ENCODE measurements at places on chromosomes 12 and 14.

DNA sequence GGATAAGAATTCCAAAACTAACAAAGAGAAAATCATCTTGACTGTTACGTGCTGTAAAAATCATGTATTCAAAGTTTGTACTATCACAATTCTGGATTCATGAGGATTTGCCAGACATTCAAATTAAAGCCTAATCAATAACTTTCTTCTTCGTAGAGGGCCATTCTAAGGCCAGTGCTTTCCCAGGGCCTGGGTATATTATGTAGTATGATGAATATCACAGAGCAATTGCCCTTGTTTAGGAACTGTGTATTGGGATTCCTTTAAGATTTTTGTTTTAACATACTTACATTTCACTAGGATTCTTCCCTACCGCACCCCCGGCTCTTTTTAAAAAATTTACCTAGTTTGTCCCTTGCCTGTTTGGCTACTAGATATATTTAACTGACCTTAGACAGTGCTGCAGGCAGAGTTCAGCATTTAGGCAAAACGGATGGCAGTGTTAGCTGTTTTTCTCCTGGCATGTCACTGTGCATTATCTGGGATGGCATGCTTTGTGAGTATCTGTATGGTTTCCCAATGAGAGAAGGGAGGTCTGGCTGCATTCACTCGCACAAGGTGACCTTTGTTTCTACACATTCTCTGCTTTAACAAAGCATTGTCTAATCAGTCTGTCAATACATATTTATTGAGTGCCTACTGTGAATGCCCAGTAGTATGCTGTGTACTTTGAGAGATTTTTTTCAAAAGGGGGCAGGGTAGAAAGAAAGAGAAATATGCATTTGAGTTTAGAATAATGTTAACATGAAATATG, 63.3 kb downstream of the ERC1 start:
- DNase-seq = no peak

DNA sequence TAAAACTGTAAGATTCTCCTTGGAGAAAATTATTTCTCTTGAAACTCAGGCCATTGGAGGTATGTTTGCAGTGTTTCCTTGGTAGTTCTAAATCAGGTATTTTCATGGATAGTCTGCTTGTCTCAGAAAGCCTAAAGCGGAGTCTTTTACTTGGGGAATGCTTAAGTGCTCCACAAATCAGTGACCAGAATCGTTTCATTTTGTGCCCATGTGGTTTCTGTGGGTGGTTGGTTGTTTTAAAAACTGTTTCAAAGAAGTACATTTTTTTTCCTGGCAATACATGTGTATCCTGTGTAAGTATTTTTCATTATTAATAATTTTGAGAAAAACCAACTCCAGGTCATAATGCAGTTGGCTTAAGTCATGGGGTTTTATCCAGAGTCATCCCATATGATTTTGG, 33.6 kb downstream of the CCDC91 start:
- DNase-seq = no peak

- DNase-seq = no peak
Measured at GRCh38 chr12:19884021-19884492, 444.8 kb downstream of the AEBP2 start.

GRCh38 chr14:78157494-78158437, 12.4 kb upstream of the NRXN3 start:
- DNase-seq = no peak

GRCh38 chr12:113638460-113638775, 166.7 kb upstream of the LHX5 start:
- no peak for DNase-seq

- DNase-seq = no peak
Measured at GRCh38 chr12:118315821-118316220, 56.9 kb downstream of the TAOK3 start.

DNA sequence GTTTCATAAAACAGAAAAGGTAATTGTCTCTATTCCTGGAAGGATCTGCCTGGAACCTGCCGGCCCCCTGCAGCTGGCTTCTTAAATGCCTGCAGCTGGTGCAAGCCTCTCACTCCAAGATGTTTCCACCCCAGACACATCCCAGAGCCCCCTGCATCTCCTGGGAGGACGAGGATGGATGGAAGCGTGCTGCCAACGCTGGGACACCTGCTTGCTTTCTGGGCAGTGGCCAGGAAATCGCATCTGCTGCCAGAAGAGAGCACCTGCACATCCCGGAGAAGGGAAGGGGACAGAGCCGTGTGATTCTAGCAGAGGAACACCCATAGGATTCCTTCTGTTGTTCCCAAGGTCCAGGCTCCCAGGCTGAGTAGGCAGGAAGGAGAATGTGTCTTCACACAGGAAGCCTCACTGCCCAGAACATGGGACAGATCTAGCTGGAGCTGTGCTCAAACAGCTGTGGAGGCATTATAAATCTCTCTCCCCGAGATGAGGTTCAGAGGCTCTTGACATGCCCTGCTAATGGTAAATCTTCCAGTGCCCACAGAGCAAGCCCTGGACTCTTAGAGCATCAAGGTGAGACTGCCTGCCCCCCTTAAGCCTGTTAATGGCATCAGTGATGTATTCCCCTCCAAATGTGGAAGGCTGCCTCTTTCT, 138.8 kb upstream of the MAP1LC3B2 start:
- DNase-seq = no peak

DNA sequence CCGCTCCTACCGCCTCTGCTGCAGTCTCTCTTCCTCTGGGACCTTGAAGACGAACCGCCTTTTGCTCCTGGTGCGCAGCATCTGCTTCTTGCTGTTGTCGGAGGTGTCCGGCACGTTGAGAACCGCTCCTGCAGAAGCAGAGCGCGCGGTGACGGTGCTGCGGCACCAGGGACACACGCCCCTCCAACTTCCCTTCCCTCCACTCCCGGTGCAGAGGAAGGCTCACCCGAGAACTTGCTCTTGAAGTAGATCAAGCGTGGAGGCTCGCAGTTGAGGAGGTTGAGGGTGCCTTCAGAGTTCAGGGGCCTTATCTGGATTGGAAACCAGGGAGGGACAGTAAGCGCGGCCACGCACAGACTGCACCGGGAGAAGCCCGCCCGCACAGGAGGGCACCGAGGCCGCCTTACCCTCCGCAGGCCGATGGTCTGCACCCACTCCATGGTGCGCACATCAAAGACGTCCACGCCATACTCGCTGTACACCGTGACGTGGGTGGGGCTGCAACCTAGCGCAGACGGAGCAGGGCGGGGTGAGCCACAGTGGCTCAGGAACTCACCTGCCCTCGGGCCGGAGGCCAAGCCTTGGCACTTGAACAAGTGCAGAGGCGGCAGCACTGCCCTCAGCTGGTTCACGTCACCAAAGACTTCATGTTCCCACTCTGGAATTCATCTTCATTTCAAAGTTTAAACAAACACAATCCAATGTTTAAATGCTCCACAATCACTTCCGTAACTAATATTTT, 17.5 kb downstream of the AMN start:
- DNase-seq = no peak

DNA sequence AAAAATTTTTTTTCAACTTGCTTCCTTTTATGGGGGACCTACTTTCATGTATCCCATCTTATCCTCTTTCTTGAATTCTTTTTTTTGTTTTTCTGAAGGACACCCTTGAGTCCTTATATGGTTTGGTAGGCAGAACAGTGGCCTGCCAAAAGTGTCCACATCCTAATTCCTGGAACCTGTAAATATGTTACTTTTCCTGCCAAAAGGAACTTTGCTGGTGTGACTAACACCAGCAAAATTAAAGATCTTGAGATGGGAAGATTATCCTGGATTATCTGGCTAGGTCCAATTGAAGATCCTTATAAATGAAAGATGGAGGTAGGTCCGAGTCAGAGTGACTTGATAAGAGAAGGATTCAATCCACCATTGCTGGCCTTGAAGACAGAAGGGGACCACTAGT, 5.3 kb downstream of the NUBPL start:
- no peak for DNase-seq

- no peak for DNase-seq
Measured at GRCh38 chr14:38143170-38143569, 64.5 kb upstream of the SSTR1 start.

DNA sequence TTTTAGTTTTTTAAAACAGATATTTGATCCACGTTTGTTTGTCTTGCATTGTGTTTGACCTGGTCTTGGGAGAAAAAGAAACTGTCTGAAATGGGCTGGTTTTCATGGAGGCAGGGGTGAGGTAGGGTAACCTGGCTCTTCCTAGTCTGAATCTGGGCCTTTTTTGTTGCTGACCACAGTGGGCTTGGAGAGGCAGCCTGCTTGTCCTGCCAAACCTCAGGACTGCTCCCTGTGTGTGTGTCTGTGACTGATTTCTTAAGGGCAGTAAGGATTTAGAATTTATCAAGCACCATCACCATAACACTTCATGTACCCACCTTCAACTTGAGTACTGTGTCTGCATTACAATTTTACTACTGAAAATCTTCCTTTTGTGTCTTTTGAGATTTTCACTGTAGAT, 28.5 kb downstream of the DAAM1 start:
- DNase-seq = no peak

DNA sequence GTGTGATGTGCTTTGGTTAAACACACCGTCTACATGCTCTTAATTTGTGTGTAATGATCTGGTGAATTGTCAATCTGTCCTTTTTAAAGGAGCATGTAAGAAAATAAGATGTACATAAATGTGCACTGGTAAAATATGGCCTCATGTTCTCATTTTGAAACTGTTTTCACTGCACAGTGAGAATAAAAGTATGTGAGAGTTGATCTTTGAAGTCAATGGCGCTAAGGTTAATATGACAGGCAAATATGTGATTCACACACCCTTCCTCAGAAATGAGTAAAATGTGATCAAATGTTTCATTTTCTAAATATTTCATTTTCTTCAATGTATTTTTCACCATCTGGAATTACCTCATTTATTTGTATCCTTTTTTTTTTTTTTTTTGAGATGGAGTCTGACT, 8.3 kb upstream of the RNU6-7 start:
- DNase-seq = no peak

GRCh38 chr12:82723093-82723492, 36.4 kb downstream of the TMTC2 start:
- DNase-seq = no peak

DNA sequence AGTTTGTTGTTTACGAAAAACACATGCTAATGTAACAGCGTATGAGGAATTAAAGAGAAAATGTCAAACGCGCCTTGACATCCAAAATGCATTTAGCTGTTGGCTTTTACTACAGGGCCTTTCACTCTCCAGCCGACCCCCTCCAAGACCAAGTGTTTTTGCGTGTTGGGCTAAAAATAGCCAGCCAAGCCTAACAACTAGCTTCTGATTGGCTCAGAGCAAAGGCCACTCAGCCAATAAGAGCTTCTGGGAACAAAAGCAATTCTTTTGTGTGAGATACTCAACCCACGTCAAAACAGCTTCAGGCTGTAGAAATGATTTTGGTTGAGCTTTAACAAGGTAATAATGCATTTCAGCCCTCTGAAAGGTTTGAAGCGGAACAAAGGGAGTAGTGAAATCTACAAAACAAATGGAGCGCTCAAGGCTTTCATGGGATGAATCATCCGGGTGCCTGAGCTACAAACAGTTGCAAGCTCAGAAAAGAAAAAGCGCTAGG, 198.7 kb upstream of the DCN start:
- DNase-seq = no peak

DNA sequence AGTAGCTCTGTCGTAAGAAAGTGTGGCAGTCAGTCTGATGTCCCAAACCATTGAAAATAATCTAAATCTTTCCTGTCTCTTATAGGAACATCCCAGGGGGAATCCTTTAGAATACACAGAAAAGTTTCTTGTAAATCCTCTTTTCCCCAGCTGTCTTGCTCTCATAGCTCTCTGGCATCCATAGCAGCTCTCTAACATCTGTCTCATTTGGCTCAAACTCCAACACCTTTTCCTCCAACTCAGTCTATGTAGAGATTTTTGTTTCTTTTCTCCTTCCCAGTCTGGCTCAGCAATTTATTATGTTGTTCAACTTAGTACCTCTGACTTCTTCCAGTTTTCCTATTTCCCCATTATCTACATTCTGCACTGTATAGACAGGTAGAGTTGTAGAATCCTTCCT, 84.4 kb upstream of the NEDD1 start:
- DNase-seq = no peak

- DNase-seq = no peak
Measured at GRCh38 chr12:27732281-27732680, 21.6 kb downstream of the MRPS35 start.

DNA sequence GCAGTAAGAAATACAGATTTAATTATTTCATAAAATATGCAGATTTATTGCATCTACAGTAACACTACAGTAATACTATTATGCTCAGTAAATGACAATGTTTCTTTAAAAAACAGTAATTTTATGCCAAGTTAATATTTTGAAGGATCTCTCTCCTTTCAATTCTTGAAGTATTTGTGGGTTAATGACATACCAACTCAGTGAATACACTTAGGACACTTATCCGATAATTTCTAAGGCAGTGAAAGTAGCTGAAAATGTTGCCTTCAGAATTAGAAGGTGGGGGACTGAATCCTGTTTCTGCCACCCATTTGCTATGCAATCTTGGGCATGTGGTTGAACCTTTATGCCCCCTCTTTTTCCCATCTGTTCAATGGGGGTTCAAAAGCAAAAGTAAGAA, 24.8 kb upstream of the IFNG-AS1 start:
- no peak for DNase-seq

DNA sequence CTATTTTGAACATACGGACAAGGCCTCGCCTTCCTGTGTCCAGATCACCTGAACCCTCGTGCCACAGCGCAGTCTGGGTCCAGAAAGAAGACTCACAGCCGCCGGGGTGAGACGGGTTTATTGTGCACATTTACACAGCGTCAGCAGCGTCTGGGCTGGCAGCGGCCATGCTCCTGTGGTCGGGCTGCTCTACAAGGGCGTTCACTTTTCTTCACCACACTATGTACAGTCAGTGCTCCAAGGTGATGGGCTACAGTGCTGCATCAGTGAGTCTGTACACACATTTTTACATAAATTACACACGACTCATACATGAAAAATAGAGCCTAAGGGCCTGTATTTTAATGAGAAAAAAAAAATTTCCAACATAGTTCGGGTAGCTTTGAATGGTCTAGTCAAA, 18.0 kb downstream of the ZFYVE21 start:
- DNase-seq = no peak

GRCh38 chr12:54139019-54139418, 49.8 kb downstream of the SMUG1 start:
- no peak for DNase-seq

- no peak for DNase-seq
Measured at GRCh38 chr12:53670971-53671370, 4.9 kb downstream of the ATP5MC2 start.

- DNase-seq = no peak
Measured at GRCh38 chr14:75824318-75824717, 157.5 kb downstream of the TGFB3 start.

DNA sequence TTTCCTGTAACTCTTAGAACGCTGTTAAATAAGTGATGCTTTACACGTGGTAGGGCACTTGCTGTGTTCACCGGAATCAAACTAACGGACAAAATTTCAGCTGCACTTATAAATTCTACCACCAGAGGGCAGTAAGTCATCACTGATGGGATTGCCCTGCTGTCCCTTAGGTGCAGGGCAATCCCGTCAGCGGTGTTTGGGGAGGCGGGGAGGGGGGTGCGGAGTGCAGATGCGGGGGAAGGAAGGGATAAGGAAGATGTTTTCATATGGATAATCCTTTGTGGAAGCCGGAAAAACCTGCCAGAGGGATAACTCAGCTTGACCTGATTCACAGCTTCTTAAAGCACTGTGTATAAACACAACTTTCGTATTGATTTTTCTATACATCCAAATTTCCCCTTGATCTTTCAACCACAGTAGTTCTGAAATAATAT, 21.7 kb upstream of the SLC10A1 start:
- peak; percentile 8 for DNase-seq

GRCh38 chr12:57626921-57627445, 6.0 kb downstream of the B4GALNT1 start:
- DNase-seq = no peak
